ENCODE measurements at places on chromosomes 5 and 9. TPM values are rescaled to one million over a fixed set of nuclear protein-coding genes. Genes with fewer than 3 reads are reported as not detected.

DNA sequence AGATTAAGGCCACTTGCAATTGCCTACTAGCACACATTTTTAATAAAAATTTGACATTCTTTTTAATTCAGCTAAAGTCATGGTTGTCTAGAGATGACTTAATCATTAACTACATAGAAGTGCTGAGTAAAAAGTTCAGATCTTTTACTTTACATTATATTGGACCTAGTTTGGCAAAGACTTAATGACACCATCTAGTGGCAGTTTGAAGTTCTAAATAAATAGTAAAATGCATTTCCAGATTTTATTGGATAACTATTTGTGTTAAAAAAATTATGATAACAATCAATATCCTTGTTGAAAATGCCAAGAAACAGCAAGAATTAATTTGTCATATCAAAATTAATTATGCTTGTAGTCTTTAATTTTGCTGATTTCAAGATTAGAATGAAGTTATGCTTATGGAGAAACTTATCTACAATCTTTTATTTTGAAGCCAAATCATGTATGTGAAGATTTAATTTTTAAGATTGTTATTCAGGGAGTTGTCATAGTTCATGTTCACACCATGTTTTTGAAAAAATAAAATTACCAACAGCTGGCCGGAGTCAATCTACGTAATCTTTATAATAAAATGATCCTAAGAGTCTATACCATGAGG, 69.6 kb upstream of the PJA2 start:
- peaks cover 13% of the 10 kb centered on the region for H3K27me3 ChIP-seq
- H3K4me1 ChIP-seq: no peaks in the 10 kb centered on the region
- no peak for DNase-seq
- H3K4me3 ChIP-seq: no peak overlapping the region
- H3K36me3 ChIP-seq: no peaks in the 10 kb centered on the region

HDHD3 gene
- 15.6 TPM for total RNA-seq

- H3K4me3 ChIP-seq: no peak overlapping the region
- DNase-seq: peak; percentile 13
- H3K27ac ChIP-seq: no peak overlapping the region
- H3K27me3 ChIP-seq: no peaks in the 10 kb centered on the region
- H3K36me3 ChIP-seq: no peaks in the 10 kb centered on the region
Observed at GRCh38 chr5:37867654-37868053, 27.8 kb upstream of the GDNF start.

ANXA1 gene
- total RNA-seq: 803 TPM

- H3K27me3 ChIP-seq: peaks cover 11% of the 10 kb centered on the region
- H3K4me1 ChIP-seq: no peaks in the 10 kb centered on the region
- H3K36me3 ChIP-seq: no peaks in the 10 kb centered on the region
- no peak overlapping the region for H3K4me3 ChIP-seq
- no peak overlapping the region for H3K27ac ChIP-seq
- DNase-seq: no peak
Observed at GRCh38 chr5:133825631-133826289, 142.7 kb downstream of the C5orf15 start.

ERAP2 gene
- 5.6 TPM for total RNA-seq

PCDHA2 gene
- total RNA-seq: under 0.01 TPM

- H3K27me3 ChIP-seq: no peaks in the 10 kb centered on the region
- no peaks in the 10 kb centered on the region for H3K36me3 ChIP-seq
- no peak overlapping the region for H3K4me3 ChIP-seq
Observed at GRCh38 chr9:129685220-129685932, 19.9 kb downstream of the PRRX2 start.

TAF1L gene
- total RNA-seq: not detected

DNA sequence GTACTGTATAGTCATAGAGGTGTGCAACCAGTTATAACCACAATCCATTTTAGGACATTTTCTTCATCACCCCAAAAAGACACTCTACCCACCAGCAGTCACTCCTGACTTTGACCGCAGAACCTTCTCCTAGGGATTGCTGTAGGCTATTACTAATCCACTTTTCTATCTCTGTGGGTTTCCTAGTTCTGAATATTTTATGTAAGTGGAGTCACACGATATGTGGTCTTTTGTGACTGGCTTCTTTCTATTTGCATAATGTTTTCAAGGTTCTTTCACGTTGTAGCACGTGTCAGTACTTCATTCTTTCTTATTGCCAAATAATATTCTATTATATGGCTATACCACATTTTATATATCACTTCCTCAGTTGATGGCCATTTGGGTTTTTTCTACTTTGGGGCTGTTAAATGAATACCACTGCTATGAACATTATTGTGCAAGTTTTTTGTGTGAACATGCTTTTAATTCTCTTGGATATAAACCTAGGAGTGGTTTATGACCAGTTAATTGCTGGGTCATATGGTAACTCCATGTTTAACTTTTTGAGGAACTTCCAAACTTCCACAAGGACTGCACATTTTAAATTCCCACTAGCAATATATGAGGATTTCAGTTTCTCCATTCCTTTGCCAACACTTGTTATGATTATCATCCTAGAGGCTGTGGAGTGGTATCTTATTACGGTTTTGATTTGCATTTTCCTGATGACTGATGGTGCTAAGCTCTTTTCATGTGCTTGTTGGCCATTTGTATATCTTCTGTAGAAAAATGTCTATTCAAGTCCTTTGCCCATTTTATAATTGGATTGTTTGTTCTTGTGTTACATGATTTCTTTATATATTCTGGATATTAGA, 37.8 kb downstream of the MRRF start:
- no peak for DNase-seq
- H3K4me1 ChIP-seq: peaks cover 14% of the 10 kb centered on the region
- H3K36me3 ChIP-seq: peaks cover 22% of the 10 kb centered on the region
- H3K4me3 ChIP-seq: no peak overlapping the region
- no peak overlapping the region for H3K27ac ChIP-seq

EPB41L4B gene
- total RNA-seq: 2.1 TPM
